NCI-H2107 (cell line): ENCODE measurements at places on chromosomes 12 and 14.

DNA sequence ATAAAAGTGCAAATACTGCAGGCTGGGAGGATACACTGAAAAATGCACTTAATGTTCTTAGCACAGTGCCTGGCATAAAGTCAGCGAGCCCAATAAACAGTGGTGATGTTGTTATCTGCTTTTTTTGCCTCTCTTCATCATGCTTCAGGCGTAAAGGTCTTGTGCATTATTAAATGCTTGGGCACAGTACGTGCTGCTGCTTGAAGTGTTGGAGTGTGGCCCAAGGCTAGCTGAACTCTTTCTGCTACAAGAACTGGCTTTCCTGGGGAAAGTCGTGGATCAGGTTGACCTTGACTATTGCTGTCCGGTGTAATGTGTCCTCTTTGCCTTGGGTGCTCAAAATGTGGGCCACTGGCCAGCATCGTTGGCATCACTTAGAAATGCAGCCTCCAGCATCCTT, 43.0 kb downstream of the SMOC1 start:
- DNase-seq, result no peak

DNA sequence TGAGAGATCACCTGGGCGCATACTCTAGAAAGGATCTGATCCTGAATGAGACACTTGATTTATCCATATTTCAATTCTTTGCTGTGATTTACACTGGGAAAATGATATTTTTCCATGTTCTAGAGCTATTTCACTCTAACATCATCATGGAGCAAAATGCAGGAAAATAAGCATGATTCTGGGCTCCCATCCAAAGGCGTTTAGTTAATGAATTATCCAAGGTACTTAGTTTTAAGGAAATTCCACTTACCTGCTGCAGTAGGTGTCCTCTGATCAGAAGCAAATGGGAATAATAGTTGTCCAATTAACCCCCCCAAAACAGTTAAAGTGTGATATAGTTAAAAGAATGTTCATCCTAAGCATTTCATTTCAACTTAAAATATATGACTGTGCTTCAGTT, 204.5 kb upstream of the PRKD1 start:
- DNase-seq, result no peak

DNA sequence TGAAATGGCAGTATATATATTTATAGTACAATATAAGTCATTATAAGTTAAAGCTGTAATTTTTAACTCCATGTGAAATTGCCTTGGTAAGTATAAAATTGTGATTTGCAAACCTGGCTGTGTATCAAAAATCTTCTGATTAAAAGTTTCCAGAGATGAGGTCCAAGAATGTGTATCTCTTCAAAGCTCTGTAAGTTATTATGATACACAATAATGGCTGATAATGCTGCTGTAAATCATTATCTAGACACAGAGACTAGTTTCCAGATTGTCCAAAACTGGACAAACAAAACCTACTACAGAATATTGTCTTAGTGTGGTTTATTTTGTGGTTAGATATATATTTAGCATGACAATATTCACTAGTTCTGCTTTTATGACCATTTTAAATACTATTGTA, 514.8 kb downstream of the SLC6A15 start:
- DNase-seq, result no peak

DNA sequence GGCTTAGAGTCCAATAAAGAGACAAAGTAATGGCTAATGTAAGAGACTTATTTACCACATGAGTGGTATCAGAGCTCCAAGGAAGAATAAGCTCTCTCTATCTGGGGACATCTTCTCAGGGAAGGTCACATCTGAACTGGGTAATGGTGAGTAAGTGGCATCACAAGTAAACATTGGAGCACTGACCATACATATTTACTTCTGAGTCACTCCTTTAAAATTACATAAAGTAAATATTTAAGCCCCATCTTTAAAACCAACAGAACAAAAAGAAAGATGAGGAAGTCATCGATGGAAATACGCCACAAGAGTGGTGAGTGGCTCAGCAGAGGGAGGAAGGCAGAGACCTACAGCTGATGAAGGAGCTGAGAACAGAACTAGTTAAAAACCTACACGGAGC, 159.9 kb downstream of the DUSP6 start:
- DNase-seq, result no peak

DNA sequence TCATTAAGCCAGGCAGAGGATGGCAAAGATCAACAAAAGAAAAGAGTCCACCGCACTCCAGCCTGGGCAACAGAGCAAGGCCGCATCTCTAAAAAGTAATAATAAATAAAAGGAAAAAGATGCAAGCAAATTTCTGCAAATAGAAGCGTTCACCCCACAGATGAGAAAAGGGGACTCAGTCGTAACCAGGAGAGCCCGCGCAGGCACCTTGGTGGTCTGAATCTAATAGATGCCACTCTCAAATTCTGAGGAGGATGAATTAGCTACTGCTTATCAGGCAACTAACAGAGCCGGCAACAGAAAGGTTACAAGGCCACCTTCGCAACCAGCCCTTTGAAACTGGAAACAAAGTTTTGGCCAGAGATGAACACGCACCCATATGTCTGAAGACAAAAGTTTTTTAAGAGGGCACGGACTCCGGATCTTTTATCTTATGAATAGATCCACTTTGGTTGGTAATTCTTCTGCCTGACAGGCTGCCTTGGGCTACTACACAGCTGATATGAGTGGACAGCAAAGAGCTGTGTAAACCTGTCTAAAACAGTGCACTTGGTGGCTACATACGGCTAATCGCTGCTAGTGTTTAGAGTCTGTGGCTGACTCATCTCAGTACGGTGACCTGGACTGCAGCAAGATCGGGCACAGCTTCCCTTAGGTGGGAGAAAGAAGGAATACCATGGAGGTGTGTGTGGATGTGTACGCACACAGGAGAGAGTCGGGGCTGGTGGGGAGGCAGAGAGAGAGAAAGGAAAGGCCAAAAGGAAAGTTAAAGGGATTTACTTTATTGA, 32.9 kb upstream of the TTC7B start:
- DNase-seq, result no peak

GRCh38 chr14:67482231-67483164, 6.0 kb downstream of the TMEM229B start:
- no peak for DNase-seq

- no peak for DNase-seq
Observed at GRCh38 chr12:51839310-51839947, 9.1 kb downstream of the FIGNL2 start.

DNA sequence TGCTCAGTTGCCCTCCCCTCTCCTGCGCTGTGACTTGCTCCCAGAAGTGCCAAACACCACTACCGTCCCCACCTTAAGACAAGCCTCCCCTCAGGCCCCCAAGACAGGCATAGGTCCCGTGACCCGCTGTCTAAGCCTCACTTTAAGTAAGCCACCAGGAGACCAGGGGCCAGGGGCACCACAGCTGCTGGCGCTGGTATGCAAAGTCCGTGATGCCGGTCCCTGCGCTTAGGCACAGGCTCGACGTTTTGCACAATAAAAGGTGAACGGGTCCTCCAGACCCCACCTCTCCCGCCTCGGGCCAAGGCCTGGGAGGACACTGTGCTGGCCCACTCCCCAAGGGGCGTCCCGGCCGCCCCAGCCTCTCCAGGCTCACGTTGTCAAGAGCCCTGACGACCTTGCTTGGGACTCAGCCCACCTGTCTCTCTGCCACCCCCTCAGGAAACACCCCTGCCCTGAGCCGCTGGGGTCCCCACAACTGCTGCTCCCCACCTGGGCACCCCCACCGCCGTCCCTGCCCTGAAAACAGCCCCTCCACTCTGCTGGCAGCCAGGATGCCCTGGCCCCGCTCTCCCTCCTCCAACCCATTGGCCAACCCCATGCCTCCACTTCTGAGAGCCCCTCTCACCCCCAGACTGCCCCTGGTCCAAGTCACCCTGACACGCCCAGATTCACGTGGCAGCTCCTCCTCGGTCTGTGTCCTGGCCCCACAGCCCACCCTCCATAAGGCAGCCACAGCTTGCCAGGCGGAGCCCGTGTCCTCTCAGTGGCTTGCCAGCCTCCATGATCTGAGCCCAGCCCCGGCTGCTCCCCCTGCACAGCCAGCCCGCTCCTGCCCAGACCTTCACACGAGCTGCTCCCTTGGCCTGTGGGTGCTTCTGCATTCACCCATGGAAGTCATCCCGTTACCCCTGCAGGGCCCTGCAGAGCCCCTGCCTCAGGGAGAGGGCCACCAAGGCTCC, 11.9 kb downstream of the JAG2 start:
- DNase-seq, result no peak

- DNase-seq, result no peak
Observed at GRCh38 chr14:31096255-31096654, 70.1 kb upstream of the STRN3 start.

GRCh38 chr14:94390372-94391086, 2.1 kb upstream of the SERPINA1 start:
- DNase-seq, result no peak
